H7 (cell line): ENCODE measurements at places on chromosomes 12 and 14.

DNA sequence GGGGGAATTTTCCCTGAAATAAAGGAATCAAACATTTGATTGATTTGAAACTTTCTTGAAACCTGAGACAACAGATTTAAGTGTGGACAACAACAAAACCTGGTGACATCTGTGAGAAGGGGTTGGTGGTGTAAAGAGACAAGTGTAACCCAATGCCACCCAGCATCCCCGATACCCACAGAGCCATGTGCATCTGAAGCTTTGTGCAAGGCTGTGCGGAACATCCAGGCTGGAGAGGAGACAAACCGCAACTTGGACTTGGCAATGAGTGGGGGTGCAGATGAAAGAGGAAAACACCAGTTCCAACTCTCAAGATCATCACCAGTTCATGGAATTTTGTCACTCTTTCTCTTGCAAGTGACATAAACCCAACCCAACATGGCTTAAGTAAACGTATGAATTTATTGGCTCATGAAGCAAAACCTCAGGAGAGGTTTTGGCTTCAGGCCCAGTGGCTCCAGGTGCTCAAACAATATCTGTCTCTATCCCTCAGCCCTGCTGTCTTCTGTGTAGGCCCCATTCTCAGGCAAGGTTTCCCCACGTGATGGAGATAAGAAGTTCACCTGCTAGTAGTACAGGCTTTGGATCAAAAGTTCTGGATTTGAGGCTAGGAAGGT, 55.2 kb upstream of the NTF3 start:
- DNase-seq = no peak

DNA sequence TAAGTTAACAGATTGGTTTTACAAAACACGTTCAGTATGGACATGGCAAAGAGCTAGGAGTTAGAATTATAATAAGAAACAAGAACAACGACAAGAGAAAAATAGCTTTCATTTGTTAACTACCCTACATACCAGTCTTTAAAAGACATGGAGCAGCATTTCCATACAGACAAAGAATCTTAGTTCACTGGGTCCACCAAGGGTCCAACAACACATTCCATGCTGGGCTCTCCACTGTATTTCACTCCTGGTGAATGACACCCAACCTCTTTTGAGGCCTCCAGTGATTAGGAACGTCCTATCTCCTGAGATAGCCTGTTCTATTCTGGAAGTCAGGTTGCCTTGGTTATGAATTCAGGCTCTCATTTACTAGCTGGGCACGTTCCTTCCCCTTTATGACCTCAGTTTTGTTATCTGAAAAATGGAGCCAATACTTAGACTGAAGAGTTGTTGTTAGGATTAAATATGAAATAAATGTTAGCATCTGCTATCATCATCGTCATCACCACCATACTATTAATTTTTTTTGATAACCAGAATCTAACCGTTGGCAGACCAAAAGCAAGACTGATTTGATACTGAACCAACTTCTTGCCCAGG, 37.7 kb downstream of the C12orf75 start:
- DNase-seq = no peak

- no peak for DNase-seq
These were observed 53.9 kb downstream of the ACACB start for GRCh38 chr12:109170324-109170723.

DNA sequence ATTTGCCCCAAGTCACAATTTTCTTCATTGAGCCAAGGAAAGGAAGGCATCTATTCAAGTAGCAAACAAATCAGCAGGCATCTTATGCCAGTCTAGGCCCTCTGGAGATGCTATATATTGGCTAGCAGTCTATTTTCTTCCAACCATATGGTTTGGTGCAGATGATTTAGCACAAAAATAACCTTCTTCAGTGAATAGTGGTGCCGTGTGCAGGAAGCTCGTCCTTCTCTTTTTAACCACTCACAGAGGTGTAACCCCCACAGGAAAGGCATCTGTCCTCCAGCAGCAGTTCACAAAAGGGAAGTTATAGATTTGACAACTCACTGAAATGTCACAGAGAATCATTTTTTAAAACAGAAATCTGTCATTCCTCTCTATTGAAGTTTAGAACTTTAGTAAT, 445.7 kb upstream of the SYT1 start:
- no peak for DNase-seq

DNA sequence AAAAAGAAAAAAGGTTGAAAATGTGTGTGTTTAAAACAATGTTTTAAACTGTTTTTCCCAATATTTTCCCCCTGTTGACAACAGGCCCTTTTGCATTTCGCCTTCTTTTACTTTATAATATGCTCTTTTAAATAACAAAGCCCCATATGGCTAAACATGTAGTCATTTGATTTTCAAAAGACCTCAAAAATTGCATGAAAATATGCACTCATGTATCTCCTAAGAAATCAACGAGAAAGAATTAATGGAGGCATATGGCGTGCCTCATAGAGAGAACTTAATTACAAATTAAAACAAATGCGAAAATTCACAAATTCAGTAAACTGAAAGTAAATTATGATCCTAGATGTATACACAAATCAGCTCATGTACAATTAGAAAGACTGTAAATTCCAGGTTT, 202.6 kb upstream of the FOXN3 start:
- no peak for DNase-seq

DNA sequence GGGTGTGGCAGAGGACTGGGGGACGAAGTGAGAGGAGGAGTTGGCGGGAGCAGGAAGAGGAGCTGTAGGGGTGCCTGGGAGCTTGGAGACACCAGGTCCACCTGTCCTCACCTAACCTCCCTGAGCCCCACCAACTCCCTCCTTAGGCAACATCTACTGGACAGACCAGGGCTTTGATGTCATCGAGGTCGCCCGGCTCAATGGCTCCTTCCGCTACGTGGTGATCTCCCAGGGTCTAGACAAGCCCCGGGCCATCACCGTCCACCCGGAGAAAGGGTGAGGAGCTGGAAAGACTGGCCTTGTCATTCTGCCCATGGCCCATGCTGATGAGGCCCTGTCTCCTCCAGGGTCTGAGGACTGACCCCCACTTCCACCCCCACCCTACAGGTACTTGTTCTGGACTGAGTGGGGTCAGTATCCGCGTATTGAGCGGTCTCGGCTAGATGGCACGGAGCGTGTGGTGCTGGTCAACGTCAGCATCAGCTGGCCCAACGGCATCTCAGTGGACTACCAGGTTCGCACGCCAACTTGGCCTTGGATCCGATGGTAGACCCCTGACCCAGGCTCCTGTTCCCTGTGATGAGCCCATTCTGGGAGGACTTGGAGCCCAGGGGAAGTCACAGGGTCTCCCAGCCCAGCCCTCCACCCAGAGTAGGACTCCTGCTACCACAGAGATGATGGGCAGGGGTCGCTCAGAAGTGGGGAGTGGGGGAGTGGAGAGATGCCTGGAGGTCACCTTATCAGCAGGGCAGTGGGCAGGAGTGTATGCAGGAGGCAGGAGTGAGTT, 32.5 kb upstream of the NXPH4 start:
- no peak for DNase-seq

DNA sequence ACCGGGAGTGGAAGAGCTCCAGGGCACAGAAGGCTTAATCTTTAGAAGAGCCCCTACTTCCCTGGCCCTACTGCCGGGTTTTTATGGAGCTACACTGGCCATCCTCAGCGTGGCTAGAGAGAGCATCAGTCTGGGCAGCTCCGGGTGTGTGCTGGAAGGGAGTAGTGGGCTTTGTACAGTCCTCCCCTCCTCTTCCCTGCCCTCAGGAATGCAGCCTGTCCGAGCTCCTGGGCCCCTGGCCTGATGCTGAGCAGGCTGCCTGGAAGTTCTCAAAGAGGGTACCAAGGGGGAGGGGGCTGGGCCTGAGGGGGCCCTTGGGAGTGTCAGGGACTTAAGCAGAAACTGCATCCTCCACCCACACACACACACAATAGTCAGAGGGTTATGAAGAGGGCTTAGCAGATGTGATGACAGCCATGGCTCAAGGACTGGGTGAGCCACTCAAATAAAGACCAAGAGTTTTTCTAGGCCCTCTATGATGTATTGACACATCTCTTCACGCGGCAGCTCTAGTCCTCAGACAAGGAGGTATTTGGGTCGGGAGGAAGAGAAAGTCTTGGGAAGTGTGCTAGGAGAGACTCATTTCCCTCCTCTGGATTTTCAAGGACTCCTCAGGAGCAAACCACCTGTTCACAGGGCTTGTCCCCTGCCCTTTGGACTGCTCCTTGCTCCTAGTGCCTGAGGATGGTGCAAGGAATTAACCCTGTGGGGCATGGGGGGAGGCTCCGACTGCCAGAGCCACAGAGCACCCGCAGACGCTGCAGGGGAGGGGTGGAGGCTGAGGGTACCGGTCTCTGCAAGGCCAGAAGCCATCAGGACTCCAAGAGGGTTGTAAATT, 16.5 kb upstream of the FIGNL2 start:
- peak; percentile 73 for DNase-seq

GRCh38 chr12:104790296-104791125, 167.6 kb downstream of the SLC41A2 start:
- DNase-seq = peak; percentile 20

DNA sequence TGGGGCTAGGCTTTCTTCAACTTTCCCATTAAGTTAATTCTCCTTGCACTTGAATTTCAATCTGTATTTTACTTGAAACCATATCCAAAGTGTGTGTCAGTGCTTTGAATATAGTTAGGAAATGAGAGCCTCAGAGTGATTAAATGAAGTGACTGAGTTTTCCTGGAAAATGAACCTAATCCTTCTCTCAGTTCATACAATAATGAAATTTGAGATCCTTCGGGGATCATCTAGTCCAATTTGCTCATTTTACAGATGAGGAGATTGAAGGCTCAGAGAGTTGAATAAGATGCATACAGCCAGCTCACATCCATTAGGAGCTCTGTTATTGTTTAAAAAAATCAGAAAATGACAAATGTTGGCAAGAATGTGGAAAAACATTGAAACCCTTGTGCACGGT, 18.3 kb upstream of the TBC1D30 start:
- DNase-seq = no peak

DNA sequence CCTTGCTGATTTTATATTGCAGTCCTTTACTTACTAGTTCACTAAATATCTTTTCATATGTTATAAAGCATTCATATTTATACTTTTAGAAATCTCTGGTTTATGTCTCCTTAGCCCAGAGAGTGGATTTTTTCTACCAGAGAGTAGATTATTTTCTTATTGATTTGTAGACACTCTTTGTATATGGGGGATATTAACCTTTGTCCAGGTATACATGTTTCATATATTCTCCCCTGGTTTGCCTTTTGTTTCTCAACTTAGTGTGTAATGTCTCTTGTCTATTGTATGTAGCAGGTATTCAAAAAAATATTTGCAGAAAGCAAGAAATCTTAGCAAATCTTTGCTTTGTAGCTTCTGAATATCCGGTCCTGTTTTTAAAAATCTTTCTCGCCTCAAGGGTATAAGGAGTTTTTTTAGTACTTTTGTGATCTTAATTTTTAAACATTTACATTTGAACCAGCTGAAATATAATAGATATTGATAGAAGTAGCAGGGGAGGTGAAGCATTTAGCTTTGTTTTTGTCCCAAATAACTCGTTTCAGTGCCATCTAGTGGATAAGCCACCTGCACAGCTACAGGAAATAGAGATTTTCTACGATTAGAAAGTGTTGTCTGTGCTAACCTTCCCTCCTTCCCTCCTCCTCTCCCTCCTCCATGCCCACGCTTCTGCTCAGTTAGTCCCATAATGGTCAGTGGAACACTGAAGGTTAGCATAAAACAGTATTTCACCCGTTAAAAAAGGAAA, 97.0 kb downstream of the PHETA1 start:
- DNase-seq = no peak

- no peak for DNase-seq
These were observed 836 bp downstream of the EVL start for GRCh38 chr14:100065942-100066574.
